Fibroblast of skin of back (primary cell): ENCODE measurements at places on chromosomes 11 and 22.

DNA sequence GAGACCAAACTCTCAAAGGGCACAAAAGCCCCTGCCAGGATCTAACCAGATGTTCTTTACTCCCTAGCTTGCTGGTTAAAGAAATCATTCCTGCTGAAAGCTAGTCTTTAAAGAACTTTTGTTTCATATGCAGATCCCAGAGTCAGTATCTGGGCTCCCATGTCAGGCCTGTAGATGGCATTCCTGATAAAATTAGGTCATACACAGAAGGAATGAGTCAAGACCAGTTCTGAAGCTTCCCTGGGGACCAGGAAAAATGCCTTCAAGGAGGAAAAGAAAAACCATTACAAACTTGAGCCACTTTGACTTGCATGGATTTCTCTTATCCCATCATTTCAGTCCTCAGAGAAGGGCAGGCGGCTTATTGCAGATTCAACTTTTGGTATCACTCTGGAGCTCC is 5.9 kb downstream of the DBX1 start:
- peak; percentile 92 for DNase-seq

DNA sequence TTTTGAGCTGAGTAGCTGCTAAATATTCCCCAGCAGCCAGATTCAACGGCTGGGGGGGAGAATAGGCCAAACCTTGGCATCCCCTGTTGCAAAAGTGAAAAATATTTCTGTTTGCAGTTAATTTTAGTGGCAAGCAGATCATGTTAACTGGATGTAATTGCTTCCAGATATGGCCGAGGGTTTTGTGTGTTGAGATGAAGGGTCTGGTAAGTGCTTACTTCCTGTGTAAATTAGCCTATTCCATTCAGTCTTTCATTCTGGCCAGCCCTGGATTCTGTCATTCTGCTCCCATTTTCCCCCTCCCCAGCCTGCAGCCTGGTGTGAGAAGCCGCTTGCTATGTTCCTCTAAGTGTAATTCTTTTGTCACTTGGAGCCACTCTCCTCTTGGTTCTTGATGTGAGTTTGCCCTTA is 17.4 kb downstream of the ZBTB16 start:
- no peak for DNase-seq

DNA sequence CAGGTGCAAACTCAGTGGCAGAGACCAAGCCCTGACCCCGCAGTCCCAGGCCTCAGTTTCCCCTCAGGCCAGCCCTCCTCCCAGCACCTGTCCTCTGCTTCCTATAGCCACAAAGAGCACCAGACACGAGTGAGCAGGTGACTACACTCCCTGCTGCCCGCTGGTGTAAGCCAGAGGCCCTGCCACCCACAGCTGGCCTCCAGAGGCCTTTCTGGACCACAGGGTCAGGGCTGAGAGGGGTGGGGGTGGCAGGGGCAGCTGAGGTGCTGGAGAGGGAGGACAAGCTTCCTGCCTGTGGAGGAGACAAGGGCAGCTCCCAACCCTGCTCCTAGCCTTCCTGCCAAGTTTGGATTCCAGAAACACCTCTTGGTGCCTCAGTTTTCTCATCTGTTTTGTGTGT is 31.3 kb upstream of the WNT7B start:
- DNase-seq, result no peak

DNA sequence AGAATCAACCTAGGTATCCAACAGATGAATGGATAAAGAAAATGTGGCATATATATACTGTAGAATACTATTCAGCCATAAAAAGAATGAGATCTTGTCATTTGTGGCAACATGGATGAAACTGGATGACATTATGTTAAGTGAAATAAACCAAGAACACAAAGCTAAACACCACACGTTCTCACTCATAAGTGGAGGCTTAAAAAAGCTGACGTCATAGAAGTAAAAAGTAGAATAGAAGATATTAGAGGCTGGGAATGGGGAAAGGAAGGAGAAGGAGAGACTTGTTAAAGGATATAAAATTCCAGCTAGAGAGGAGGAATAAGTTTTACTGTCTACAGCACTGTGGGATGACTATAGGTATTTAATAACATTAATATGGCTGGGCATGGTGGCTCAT is 12.9 kb downstream of the EXPH5 start:
- no peak for DNase-seq

- DNase-seq, result no peak
Measured at GRCh38 chr11:115644856-115645255, 140.6 kb upstream of the CADM1 start.

DNA sequence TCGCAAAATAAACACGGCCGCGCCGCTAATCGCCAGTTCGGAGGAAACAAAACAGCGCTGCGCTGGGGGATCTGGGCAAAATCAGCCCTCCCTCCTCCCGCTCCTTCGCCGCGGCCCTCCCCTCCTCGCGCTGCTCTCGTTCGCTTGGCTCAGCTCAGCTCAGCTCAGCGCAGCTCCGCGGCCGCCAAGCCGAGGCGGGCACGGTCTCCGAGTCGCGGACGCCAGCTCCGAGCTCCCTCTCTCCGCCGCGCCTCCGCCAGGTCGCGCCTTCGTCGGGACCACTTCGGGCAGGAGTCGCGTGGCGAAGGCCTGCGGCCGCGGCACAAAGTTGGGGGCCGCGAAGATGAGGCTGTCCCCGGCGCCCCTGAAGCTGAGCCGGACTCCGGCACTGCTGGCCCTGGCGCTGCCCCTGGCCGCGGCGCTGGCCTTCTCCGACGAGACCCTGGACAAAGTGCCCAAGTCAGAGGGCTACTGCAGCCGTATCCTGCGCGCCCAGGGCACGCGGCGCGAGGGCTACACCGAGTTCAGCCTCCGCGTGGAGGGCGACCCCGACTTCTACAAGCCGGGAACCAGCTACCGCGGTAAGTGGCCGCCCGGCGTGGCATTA is at the start of gene SPON1:
SPON1 (plus strand) TSS at position 162 of the 607 bp plus-strand sequence; CDS start at position 344, 182 bp downstream.
- DNase-seq, result peak; percentile 38

DNA sequence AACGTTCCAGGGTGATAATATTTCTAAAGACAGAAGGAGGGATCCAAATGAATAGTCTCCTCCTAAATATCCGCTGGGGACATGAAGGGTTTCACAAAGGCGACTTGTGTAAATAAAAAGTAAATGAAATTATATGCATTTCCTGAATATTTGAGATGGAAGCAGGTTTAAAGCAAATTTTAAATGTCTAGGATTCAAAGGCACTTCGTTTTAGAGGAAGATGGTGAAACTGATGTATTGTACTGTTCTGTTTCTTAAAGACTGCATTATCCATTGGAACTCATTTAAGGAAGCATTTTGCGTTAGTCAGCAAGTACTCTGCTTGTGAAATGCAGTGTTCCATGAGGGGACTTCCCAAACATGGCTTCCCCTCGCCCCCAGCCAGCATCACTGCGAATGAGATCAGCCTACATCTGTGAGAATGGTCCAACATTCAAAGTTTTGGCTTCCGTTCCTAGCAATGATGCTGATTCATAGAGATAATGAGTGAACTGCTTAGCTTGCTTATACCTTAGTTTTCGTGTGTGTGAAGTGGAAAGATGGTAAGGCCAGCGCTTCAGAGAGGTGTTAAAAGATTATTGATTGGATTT is 1.5 kb downstream of the RAB39A start:
- no peak for DNase-seq

GRCh38 chr11:108009497-108010370 is 1.0 kb downstream of the CUL5 start:
- DNase-seq, result peak; percentile 13

- DNase-seq, result no peak
Measured at GRCh38 chr11:44946263-44946662, 4.4 kb downstream of the TP53I11 start.

GRCh38 chr22:42655693-42656092 is 6.5 kb upstream of the CYB5R3 start:
- DNase-seq, result no peak

- DNase-seq, result no peak
Measured at GRCh38 chr11:2661173-2662023, 38.4 kb downstream of the KCNQ1OT1 start.

- DNase-seq, result no peak
Measured at GRCh38 chr11:45852712-45853101, 5.4 kb downstream of the CRY2 start.

DNA sequence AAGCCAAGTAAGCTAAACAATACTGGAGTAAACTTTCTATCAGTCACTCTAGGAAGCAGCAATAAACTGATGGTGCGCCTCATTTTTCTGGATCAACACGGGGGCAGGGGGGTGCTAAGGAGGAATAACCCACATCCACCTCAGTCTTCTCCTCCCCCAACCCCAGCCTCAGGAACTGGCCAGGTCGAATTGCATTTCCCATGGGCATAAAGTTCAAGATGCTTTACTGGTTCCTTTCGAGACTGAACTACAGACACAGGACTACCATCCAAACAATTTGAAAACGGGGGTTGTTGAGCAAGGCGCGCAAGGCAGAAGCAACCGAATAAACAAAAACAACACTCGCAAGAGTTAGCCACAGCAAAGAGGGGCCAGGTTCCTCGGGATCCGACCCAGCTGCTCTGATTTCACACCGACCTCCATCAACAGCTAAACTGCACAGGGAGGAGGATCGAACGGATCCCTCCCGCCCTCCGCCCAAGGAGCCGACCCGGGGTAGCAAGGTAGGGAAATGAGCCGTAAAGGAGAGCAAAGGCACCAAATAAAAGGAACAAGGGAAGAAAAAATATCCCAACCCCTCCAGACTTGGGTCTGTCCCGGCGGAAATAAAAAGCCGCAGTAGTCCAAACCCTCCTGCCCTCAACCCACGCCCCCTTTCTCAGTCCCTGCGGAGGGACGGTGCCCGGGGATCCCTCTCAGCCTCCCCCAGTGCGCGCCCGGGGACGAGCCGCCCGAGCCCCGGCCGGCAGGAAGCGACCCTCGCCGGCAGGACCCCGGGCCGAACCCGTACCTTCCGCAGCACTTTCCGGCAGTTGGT is 801 bp downstream of the SESN3 start:
- DNase-seq, result peak; percentile 16

GRCh38 chr22:31625661-31626426 is 36.2 kb downstream of the PISD start:
- peak; percentile 45 for DNase-seq

- DNase-seq, result no peak
Measured at GRCh38 chr11:73652856-73653559, 6.6 kb downstream of the PLEKHB1 start.

DNA sequence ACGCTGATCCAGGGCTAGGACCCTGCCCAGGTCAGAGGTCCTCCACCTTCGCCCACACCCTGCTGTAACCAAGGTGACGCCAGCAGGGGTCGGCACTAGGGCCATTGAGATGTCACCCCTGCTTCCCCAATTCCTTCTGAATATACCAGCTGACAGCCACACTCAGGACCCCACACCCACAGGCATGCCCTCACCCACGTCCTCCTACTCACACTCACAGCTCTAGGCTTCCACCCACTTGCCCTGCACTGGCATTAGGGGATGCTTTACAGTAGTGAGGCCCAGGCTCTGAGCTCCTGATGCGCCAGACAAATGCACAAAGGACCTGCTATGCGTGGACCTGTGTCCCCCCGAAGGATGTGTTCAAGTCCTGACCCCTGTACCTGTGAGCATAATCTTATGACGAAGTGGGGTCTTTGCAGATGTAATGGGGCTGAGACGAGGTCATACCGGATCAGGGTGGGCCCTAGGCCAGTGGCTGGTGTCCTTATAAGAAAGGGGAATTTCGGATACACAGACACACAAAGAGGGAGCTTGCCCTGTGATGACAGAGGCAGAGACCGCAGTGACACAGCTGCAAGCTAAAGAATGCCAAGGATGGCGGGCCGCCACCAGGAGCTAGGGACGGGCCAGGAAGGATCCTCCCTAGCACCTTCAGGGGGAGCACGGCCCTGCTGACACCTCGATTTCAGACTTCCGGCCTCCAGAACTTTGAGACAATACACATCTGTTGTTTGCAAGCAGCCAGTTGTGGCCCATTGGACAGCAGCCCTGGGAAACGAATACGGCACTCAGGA is 11.2 kb downstream of the WNT11 start:
- no peak for DNase-seq

GRCh38 chr22:39301926-39302325 is 17.5 kb downstream of the RPL3 start:
- DNase-seq, result no peak

DNA sequence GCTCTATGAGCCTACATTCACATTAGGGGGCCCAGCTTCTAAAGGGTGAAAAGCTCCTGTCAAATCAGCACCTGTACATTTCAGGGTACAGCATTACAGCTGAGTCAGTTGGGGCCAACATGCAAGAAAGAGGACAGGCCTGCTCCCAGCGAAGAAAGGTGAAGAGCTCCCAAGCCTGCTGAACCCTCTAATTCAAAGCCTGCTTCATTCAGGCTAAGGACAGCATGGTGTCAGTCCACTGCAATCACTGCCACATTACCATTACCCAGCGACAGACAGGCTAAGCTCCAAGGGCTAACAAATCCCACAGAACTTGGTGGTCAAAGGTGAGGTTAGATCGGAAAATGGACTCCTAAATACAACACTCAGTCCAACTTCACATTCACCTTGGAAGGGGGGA is 65.4 kb upstream of the CHRM4 start:
- DNase-seq, result no peak

- DNase-seq, result peak; percentile 91
Measured at GRCh38 chr11:79054636-79055035, 386.2 kb downstream of the TENM4 start.

DNA sequence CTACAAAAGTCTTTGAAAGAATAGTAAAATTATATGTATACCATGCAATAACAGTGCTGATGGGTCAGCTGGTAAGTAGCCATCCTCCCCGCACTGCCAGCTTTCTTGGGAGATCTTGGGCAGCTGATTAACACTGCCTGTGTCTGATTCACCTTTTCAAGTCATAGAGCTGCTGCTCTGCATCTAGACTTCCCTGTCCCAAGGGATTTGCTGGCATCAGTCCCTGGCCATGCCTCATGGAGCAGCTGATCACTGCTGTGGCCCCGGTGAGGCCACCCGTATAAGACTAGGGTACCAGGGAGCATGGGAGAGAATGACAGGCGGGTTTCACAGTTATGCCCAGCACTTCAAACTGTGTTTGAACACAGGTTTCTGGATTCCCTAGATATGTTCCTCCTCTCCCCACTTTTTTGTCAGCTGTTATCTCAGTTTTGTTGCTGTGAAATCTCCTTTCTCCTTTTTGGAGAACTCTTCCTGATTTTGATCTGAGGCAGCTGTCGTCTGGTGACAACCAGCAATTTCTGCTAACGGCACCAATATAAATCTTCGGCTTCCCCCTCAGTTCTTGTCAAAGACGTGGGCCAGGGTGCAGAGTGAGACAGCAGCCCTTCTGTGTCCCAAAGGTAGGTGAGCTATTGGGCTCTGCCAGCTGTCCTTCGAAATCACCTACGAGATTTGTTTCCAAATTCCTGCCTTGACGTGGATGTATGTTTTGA is 438.9 kb downstream of the NTM start:
- DNase-seq, result peak; percentile 16
